ENCODE measurements at places on chromosomes 6 and 20. TPM values are rescaled to one million over a fixed set of nuclear protein-coding genes. Genes with fewer than 3 reads are reported as not detected.

The SCUBE3 gene
- polyA plus RNA-seq: not detected

The DHX16 gene
- polyA plus RNA-seq: 27.5 TPM

The C6orf163 gene
- 0.52 TPM for polyA plus RNA-seq

The TAF4 gene
- polyA plus RNA-seq: 7.8 TPM

The CRISP2 gene
- polyA plus RNA-seq: not detected

The EDN1 gene
- 28.5 TPM for polyA plus RNA-seq

- H3K36me3 ChIP-seq: no peaks in the 10 kb centered on the region
- no peak overlapping the region for H3K27ac ChIP-seq
- H3K4me1 ChIP-seq: no peaks in the 10 kb centered on the region
- no peak overlapping the region for H3K4me3 ChIP-seq
These were observed 47.6 kb upstream of the FUCA2 start for GRCh38 chr6:143559051-143559660.

GRCh38 chr6:162852840-162853577, 125.2 kb downstream of the PACRG start:
- H3K36me3 ChIP-seq: no peaks in the 10 kb centered on the region
- no peak overlapping the region for H3K4me3 ChIP-seq
- no peak for DNase-seq
- H3K27ac ChIP-seq: no peak overlapping the region
- peaks cover 2% of the 10 kb centered on the region for H3K4me1 ChIP-seq
- H3K27me3 ChIP-seq: no peaks in the 10 kb centered on the region

DNA sequence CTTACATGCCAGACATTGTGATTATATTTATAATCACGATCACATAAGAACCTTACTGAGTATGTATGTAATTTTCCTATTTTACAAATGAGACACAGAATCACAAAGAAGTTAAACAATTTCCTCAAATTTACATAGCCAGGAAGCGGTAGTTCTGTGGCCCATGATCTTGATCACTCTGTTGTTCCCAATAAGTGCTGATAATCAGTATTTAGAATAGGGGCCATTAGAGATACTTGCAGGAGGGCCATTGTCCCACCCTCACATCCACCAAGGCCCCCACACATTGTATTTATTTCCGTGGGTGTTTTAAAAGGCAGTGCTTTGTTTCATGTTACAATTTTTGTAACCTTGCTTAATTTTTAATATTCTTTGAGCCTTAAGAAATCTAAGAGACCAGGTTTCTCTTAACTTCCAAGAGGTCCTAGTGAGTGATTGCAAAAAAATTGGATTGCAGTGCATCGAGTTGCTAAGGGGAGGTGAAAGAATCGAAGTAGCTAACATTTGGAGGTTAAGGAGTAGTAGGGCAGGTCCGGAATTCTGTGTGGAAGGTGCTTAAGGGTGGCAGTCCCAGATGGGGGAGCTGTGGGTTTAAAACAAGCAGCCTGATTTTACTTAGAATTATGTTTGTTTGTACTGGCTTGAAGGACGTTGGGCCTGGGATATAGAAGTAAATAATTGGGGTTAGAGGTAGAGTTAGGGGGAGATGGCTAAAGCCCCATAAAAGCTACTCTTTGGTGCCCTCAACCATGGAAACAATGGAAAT, 339.4 kb downstream of the CDKAL1 start:
- no peaks in the 10 kb centered on the region for H3K36me3 ChIP-seq
- H3K4me1 ChIP-seq: peaks cover 7% of the 10 kb centered on the region
- no peak for DNase-seq
- no peaks in the 10 kb centered on the region for H3K27me3 ChIP-seq
- no peak overlapping the region for H3K4me3 ChIP-seq

GRCh38 chr6:44050872-44051505, 76.3 kb downstream of the MRPL14 start:
- H3K36me3 ChIP-seq: no peaks in the 10 kb centered on the region
- no peaks in the 10 kb centered on the region for H3K27me3 ChIP-seq
- H3K4me1 ChIP-seq: peaks cover 20% of the 10 kb centered on the region
- H3K4me3 ChIP-seq: no peak overlapping the region
- H3K27ac ChIP-seq: no peak overlapping the region

- no peaks in the 10 kb centered on the region for H3K4me1 ChIP-seq
- H3K36me3 ChIP-seq: no peaks in the 10 kb centered on the region
- no peak overlapping the region for H3K4me3 ChIP-seq
- no peak overlapping the region for H3K27ac ChIP-seq
- peak; percentile 62 for DNase-seq
- H3K27me3 ChIP-seq: peaks cover 2% of the 10 kb centered on the region
These were observed 148.8 kb downstream of the RPS12 start for GRCh38 chr6:132962936-132963868.

DNA sequence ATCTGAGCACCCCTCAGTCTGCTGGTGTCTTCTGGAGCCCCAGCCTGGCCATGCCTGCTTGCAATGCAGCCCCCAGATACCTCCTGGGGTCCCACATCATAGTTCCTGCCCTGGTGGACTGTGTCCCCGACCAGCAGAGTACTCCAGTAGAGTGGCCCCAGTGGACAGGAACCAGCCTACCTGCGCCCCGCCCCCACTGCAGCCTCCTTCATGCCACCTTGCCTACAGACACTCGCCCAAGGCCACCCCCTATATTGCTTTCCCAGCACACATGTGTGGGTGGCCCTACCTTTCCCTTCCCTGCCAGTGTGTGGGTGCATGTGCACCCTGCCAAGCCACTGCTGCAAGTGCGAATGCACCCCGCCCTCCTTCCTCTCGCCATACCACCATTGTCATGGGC, 204.0 kb downstream of the EDN1 start:
- no peaks in the 10 kb centered on the region for H3K27me3 ChIP-seq
- no peak overlapping the region for H3K4me3 ChIP-seq
- H3K27ac ChIP-seq: no peak overlapping the region

GRCh38 chr6:111668410-111668809, 62.7 kb upstream of the TRAF3IP2 start:
- no peak for DNase-seq
- H3K36me3 ChIP-seq: no peaks in the 10 kb centered on the region
- H3K4me3 ChIP-seq: no peak overlapping the region
- H3K4me1 ChIP-seq: no peaks in the 10 kb centered on the region
- H3K27me3 ChIP-seq: no peaks in the 10 kb centered on the region

- peak within 1 kb of the TSS; percentile 75 for H3K4me3 ChIP-seq
- H3K36me3 ChIP-seq: no peaks in the 10 kb centered on the region
- DNase-seq: peak; percentile 93
- peak within 1 kb of the TSS; percentile 85 for H3K27ac ChIP-seq
- H3K27me3 ChIP-seq: no peaks in the 10 kb centered on the region
- peaks cover 4% of the 10 kb centered on the region for H3K4me1 ChIP-seq
These were observed at the start of gene SNTA1 for GRCh38 chr20:33443512-33444239. Gene SNTA1 (minus strand): TSS chr20:33443763. CDS start chr20:33443620, 143 bp downstream.

GRCh38 chr6:2344319-2344905, 99.0 kb upstream of the GMDS start:
- no peak for DNase-seq
- H3K27ac ChIP-seq: no peak overlapping the region
- no peaks in the 10 kb centered on the region for H3K4me1 ChIP-seq
- H3K27me3 ChIP-seq: no peaks in the 10 kb centered on the region
- H3K36me3 ChIP-seq: no peaks in the 10 kb centered on the region

GRCh38 chr6:126437205-126437604, 97.3 kb downstream of the CENPW start:
- H3K27ac ChIP-seq: no peak overlapping the region
- H3K4me1 ChIP-seq: no peaks in the 10 kb centered on the region
- H3K36me3 ChIP-seq: no peaks in the 10 kb centered on the region
- H3K4me3 ChIP-seq: no peak overlapping the region
- no peaks in the 10 kb centered on the region for H3K27me3 ChIP-seq

DNA sequence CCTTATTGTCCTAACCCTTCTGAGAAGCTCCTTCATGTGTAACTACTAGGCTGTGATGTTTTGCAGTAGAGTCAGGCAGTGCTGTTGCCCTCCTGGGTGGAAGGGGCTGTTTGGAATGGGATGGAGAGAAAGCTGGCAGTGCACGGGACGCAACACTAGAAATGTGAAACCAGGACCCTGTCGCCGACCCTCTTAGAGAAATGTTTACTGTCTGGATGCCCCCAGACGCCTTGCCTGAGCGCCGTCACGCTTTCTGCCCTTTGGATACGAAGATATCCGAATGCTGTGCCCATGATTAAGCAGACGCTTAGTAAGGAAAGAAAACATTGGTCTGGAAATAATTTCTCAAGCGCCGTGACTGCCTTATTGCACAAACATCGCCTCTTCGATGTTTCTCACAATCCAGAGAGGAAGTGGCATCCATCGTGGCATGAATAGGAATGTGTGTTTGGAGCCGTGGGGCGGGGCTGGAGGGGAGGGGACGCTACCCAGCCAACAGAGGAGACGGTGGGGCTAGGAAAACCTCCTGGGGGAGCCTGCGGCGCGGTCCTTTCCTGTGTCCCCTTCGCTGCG, 661 bp upstream of the PPP1R14C start:
- peaks cover 60% of the 10 kb centered on the region for H3K27me3 ChIP-seq
- H3K36me3 ChIP-seq: no peaks in the 10 kb centered on the region
- H3K27ac ChIP-seq: no peak overlapping the region
- H3K4me3 ChIP-seq: peak overlapping the region; percentile 76
